ENCODE measurements at places on chromosomes 16 and 17.
A peak's percentile ranks its signal among the peaks of the same experiment; 100 is the strongest.

DNA sequence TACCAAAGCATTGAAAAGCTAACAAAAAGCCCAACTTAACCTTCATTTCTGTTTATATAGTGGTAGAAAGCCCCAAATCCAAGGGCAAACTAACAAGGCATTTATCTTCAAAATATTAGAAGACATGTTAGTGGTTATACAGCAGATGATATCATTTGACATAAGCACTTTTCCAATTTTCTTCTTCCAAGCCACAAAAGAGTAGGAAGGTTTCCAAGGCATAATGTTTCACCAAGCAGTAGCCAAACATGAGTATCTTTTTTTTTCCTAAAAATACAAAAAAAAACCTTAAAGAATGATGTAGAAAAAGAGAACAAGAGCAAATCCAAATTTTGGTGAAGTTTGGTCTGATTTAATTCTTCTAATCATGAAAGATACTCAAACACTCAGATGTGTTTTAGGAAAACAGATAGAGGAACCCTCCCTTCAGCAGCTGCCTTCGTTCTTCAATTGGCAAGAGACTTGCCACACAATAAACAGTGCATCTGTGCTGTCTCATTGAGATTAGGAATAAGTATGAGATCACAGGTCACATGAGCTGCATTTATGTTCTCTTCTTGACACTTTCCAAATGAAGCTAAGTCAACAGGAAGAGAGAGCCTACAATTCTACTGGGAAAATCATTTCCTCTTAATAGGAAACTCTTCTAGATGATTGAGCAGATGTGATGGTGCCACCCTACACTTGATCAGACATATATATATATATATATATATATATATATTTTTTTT lies 106.7 kb downstream of the TTC19 start:
- DNase-seq = no peak

DNA sequence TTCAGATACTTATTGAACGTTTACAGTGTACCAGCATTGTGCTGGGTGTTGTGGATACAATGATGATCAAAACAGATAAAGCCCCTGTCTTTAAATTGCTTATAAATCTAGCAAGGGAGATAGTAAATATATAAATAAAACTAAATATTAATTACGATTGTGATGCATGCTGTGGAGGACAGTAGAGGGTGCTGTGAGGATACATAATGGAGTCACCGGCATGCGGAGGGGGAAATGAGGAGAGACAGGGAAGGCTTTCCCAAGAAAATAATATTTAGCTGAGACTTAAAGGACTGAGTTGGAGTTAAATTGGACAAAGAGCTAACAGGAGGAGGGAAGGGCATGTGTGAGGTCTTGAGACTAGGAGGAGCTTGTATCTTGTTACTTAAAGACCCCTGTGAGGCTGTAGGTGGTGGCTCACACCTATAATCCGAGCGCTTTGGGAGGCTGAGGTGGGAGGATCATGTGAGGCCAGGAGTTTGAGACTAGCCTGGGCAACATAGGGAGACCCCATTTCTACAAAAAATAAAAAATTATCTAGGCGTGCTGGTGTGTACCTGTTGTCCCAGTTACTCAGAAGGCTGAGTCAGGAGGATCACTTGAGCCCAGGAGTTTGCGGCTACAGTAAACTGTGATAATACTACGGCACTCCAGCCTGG lies 2.4 kb downstream of the DHRS7B start:
- no peak for DNase-seq

DNA sequence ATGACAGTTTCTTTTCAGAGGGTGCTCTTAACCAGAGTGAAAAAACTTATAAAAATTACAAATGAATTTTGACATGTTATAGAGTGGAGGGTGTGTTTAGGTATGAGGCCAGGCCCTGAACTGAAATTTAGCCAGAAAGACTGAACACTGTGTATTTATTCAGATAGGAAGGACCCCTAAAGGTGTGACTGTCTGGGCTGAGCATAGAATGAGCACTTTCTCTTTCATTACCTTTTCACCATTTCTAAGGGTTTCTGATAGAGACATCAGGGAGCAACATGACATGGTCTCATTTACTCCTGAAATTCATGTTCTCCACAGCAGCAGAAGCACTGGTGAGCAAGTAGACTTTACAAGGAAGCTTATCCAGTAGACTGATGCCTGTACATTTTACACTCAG lies 32.9 kb downstream of the MRTFB start:
- DNase-seq = no peak

DNA sequence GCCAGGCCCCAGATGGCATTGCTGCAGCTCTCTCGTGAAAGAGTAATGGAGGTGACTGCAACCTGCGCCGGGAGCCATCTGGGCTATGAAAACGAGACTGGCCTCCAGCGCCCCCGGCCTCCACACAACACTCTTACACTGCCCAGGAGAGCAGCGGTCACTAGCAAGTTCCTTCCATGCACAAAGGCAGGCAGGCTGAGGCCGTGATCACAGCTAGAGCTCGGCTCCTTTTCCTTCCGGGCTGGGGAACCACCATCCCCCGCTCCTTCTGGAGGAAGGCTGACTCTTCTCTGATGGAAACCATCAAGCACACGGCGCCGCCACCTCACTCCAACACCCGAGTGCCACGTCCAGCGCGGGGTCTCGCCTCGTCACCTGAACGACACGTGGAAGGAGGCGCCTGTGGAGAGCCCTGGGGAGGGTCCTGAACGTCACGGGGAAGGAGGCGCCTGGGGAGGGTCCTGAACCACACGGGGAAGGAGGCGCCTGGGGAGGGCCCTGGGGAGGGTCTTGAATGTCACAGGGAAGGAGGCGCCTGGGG lies 61.9 kb downstream of the KLHDC4 start:
- DNase-seq = no peak

DNA sequence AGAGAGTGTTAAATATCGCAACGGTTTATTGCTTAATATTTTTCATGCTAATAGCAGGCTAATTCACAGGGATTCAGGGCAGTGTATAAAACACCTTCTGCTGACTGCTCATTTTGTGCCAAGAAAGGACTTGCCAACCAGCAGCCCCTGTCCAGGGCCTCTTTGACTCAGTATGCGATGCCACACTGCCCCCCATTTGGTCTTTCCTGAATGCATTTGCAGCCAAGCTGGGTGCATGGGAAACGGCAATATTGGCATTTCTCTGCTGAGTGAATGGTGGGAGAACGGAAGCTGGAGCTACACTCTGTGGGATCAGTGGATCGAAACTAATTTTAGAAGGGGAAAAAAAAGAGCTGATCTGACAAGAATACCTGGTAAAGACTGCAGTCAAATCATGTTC lies 152.9 kb upstream of the C16orf82 start:
- no peak for DNase-seq

GRCh38 chr17:73696251-73696650 lies 52.0 kb upstream of the SDK2 start:
- no peak for DNase-seq

DNA sequence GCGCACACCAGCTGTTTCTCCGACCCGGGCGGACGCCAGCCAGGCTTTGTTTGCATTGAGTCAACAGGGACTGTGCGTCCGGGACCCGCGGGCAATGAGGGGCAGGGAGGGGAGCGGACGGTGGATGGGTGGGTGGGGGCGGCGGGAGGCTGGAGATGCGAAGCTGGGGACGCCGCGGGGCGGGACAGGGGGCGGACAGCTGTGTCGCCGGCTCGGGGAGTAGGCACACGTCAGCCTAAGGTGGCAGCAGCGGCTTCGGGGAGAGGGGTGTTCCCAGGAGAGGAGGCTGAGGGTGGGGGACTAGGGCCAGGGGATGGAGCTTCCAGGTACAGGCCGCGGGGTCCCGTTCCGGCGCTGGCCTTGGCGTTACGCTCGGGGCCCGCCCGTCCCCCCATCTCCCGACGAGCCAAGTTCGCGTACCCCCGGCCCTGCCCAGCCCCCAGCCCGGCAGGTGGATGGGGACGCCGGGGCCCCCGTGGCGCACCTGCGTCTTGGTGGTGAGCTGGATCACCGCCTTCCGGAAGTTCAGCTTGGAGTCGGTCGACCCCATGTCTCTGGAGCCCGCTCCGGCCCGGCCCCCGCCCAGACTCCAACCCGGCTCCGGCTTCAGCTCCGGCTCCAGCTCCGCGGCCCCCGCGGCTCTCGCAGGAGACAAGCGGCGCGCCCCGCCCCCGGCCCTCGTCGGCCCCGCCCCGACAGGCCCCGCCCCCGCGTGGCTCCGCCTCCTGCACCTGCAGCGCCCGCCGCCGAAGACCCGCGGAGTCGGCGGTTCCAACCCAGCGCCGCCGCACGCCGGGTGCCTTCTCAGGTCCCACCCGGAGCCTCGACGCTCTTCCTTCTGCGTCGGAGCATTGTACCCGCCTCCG lies at the start of gene HID1:
Gene HID1 (minus strand): TSS at position 653 of the 866 bp plus-strand sequence. CDS start 103 bp downstream, at position 550.
- DNase-seq = peak; percentile 87

- no peak for DNase-seq
Measured at GRCh38 chr16:10987361-10988163, 43.2 kb downstream of the CLEC16A start.

GRCh38 chr17:10614536-10615155 lies 42.5 kb downstream of the MYH3 start:
- DNase-seq = no peak

- DNase-seq = no peak
Measured at GRCh38 chr16:21526923-21527807, 72.2 kb upstream of the METTL9 start.

DNA sequence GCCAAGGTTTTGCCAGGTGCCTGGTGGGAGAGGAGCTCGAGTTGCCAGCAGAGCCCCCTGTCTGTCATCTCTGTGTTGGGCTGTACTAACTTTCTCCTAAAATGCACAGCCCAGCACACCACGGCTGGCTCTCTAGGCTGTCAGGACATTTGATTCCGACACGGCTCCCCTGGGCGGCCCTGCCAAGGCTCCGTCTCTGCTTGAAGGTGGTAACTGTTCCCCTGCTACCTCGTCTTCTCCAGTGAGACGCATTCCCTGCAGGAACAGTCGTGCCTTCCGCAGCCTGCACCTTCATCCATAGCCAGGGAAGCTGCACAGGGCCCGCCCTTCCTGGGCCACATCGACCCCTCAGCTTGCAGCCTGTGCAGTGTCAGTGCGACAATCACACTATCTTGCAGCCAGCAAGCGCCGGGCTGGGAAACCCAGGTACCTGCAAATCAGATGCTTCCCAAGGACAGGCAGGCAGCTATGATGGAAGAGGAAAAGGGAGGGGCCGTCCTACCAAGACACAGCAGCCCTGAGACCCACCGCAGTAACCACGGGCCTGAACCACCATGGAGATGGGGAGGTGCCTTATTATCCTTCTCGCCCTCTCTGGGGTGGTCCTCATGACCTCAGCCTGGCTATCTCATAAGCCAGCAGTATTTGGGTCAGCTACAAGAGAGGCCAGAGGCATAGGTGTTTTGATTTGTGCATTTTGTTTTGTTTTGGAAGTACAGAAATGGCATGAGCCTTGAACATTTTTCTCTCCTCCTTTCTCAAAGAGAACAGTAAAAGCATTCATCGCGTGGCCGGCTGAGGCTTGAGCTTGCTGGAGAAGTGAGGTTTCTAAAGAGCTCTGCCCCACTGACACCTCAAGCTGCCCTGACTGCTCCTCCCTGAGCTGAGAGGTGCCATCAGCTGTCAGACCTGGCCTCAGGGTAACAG lies 361.7 kb upstream of the TNRC6C start:
- DNase-seq = no peak
